ENCODE measurements at places on chromosomes 1 and 21.
A peak's percentile ranks its signal among the peaks of the same experiment; 100 is the strongest.

GRCh38 chr1:183885142-183885735, 80.3 kb downstream of the RGL1 start:
- DNase-seq, result no peak

GRCh38 chr1:231240883-231241735, at the start of gene GNPAT:
GNPAT (plus strand) TSS chr1:231241212; CDS start chr1:231241379, 167 bp downstream.
- peak; percentile 79 for DNase-seq

GRCh38 chr21:34724131-34724856, 55.5 kb downstream of the CLIC6 start:
- no peak for DNase-seq

DNA sequence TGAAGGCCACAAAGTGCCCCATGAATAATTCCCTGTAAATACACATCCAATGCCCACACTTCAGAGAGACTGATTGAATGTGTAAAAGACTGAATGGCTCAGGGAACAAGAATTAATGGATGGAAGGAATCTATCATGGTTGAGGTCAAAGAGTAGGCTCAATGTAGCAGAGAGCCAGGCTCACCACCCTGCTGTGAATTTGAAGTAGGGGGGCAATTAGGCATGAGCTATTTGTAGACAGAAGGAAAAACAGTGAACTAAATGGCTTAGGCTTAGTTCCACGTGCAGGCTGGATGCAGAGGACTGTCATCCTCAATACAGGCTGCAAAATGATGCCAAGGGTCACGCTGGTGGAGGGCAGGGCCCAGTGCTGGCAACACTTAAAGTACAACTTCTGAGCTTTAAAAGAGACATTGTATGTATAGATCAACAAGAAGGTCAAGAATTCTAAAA, 22.9 kb upstream of the IGSF3 start:
- DNase-seq, result peak; percentile 10

GRCh38 chr1:221549815-221550214, 192.1 kb downstream of the DUSP10 start:
- no peak for DNase-seq

- no peak for DNase-seq
These were observed 2.6 kb downstream of the MGST3 start for GRCh38 chr1:165633614-165634013.

GRCh38 chr1:235207209-235207565, 46.1 kb upstream of the RBM34 start:
- peak; percentile 26 for DNase-seq

GRCh38 chr1:31792116-31792515, 23.7 kb downstream of the SPOCD1 start:
- DNase-seq, result no peak

GRCh38 chr1:12665511-12665910, 21.6 kb downstream of the AADACL4 start:
- DNase-seq, result no peak

- no peak for DNase-seq
These were observed 30.4 kb downstream of the GPA33 start for GRCh38 chr1:167059809-167060107.

GRCh38 chr1:170881268-170882265, 53.8 kb upstream of the MROH9 start:
- DNase-seq, result no peak

DNA sequence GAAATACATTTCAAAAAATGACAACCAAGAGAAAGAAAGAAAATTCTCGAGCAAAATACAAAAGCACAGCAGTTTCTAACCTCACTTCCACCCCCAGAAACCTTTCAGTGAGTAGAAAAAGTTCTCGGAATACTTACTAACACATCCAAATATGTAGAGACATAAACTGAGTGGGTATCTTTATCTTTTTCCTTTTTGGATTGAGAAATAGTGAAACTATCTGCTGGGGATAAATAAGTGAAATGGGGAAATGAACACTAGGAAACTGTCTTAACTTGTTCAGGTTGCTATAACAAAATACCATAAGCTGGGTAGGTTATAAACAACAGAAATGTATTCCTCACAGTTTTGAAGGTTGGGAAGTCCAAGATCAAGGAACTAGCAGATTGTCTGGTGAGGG, 72.0 kb downstream of the VCAM1 start:
- no peak for DNase-seq

- no peak for DNase-seq
These were observed 4.2 kb downstream of the LY9 start for GRCh38 chr1:160800142-160800541.

DNA sequence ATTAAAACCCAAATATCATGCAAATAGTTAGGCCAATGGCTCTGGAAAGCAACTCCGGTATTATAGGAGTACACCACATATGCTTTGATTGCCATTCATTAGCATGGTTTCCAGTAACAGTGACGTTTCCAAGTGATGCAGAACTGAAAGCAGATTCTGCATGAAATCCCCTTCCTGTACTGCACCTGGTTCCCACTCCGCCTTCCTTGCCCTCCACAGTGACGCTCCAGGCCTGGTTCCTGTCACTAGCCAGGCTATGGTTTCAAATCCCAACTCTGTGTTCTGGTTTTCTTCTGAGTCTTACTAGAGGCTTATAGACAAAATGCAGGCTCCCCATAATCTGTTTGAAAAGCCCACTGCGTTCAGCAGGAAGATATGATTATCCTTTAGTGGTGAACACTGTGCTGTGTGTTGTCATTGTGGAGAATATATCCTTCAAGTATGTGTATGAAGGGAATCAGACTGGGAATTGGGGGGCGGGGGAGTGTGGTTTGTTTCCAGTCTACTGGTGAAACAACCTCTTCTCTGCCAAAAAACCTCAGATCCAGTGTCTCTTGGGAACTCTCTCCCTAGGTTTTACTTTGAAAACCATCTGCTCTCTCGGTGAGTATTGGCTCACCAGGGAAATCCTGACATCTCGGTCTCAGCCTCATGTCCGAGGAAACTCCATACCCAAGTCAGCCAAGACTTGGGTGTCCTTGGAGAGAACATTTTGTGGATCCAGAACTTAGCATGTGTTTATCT, 78.7 kb downstream of the TYW3 start:
- DNase-seq, result peak; percentile 11

DNA sequence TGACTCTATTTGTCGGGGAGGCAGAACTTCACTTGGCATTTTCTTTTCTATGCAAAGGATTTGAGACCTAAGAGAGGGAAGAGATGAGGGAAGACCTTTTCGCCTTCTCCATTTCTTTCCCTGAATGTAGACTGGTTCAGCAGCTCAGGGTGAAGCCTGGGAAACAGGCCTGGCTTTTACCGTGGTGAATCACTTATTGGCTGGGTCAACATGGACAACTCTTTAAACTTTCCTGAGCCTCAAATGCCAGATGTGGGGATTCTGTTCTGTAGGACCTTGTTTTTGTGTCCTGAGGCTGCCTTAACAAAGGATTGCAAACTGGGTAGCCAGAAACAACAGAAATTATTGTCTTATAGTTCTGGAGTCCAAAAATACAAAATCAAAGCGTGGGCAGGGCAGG, 455.8 kb upstream of the VAMP3 start:
- no peak for DNase-seq

DNA sequence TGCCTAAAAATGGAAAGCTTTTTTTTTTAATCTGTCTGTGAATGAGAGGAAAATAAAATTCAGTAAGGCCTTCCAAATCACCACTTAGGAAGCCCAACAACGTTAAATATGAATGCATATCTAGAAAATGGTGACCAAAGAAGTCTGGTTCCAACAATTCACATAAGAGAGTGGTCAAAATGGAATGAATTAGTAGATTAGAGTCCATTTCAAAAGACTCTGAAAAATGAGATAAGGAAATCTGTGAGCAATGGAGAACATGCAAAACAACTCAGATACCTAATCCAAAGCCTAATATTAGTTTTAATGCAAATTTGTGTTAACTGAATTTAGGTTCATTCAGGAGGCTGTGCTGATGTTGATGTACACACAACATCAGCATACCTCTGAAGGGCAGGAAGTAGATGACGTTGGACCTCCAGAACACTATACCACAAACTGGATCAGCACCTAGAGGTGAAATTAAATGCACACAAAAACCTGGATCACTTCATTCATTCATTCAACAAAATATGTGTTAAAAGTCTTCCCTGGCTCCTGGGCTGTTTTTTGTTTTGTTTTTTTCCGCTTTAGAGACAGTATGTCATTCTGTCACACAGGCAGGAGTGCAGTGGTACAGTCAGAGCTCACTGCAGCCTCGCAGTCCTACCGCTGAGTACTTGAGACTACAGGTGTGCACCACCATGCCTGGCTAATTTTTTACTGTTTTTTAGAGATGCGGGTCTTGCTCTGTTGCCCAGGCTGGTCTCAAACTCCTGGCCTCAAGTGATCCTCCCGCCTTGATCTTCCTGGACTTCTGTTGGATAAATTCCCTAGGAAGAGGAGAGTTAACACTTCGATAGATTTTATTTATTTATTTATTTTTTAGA, 4.9 kb upstream of the BRWD1 start:
- DNase-seq, result no peak

- no peak for DNase-seq
These were observed 175.5 kb downstream of the CLIC6 start for GRCh38 chr21:34844013-34844923.

GRCh38 chr1:168372307-168372706, 91.6 kb downstream of the TBX19 start:
- DNase-seq, result no peak

DNA sequence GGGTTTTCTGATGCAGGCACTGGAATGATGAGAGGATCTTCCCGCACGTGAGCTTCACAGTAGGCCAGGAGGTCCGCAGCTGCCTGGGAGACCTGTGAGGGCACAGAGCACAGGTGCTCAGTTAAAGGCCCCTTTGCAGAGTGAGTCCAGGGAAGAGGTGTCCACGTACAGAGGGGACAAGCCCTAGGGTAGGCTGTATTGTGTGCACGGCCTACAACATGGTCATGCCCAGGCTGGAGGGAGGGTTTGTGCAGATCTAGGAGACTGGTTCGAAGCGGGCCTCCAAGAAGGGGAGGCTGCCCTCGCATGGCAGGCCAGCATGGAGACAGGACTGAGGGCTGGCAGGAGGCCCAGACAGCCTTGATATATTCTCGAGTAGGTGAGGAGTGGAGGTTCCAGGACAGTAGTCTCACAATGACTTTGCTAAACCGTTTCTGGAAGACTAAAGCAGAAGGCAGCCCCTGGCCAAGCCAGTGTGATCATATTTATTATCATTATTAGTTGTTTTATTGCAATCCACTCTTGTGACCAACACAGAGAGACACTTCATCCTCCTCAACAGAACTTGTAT, 48.0 kb upstream of the B3GALNT2 start:
- peak; percentile 39 for DNase-seq

- no peak for DNase-seq
These were observed 372.2 kb downstream of the MRPL39 start for GRCh38 chr21:25234857-25235801.

GRCh38 chr1:114040273-114041015, 61.2 kb downstream of the OLFML3 start:
- DNase-seq, result no peak

DNA sequence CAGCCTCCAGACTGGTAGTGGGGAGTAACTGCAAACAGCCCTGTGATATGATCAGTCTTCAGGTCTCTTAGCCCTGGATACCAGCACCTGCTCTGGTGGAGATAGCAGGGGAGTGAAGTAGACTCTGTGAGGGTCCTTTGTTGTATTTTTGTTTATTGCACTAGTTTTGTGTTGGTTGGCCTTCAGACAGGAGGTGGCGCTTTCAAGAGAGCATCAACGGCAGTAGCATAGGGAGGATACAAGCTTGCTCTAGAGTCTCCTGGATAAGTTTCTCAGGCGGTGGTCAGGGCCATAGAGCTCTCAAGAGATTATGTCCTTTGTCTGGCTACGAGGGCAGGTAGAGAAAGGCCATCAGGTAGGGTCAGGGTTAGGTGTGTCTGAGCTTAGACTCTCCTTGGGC, 116.4 kb downstream of the USH2A start:
- DNase-seq, result no peak

- no peak for DNase-seq
These were observed 58.6 kb downstream of the MEGF6 start for GRCh38 chr1:3552751-3553150.

DNA sequence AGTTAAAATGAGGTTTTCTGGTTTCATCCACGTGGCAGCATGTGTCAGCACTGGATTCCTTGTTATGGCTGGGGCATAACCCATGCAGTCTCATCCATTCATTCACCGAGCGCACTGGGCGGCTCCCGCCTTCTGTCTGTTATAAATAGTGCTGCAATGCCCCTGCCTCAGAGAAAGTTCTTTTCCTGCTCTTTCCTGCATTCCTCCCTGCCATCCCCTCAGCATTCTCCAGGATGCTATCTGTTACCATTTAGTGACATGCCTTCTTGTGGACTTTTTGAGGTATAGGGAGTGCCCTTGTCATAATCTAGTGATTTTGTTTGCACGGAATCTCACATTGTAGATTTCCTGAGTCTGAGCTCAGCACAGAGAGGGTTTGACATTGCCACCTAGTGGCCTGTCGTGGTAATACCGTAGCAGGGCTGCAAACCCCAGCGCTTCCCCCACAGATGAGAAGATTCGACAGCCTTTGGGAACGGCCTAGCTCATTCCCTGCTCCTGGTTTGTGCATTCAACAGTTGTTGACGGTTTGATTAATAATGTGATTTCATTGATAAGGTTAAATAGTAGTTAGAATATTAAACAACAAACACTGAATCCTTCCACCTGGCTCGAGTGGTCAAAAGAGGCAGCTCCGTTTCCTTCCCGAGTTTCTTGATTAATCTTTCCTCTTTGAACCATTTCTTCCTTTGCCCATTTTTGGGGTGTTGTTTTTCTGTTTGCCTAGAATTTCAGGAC, 46.3 kb downstream of the UMODL1 start:
- peak; percentile 70 for DNase-seq

DNA sequence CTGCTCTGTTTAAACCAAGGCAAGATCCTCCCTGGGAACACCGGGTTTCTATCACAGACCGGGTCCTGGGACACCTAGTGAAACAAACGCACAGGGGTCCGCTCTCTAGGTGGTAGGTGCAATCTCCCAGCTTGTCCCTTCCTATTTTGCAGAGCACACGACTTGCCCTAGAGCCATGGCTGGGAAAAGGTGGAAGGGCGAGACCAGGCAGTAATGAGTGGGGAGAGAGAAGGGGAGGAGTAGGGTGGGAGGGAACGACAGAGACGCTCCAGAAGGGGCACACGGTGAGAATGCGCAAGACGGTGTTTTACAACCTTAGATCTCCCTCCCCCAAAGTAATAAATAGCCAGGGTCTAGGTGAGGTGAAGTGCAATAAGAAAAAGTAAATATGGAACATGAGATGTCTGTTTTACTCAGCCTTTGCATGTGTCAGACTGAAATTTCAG, 9.3 kb upstream of the ARHGAP29 start:
- no peak for DNase-seq

DNA sequence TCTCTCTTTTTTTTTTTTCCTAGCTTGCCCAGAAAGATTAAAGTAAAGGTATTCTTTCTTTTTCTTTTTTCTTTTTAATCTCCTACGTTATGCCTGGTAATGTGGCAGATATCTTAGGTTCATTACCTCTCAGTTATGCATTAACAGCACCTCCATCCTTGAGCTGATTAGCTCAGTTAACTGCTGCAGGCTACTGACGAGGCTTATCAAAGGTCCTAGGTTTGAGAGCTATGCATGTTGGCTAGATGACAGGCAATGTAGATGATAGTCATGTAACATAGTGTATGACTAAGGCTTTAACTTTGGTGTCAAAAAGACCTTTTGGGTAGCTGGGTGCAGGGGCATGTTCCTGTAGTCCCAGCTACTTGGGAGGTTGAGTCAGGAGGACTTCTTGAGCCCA, 53.7 kb upstream of the CACYBP start:
- no peak for DNase-seq

- DNase-seq, result no peak
These were observed 10.0 kb downstream of the HS2ST1 start for GRCh38 chr1:86924324-86924960.

GRCh38 chr1:10979483-10979920, 33.0 kb upstream of the TARDBP start:
- no peak for DNase-seq
